Stimulated activated naive CD4-positive, alpha-beta T cell (primary cell): ENCODE measurements at places on chromosomes 5 and 9.

GRCh38 chr5:75640826-75641225, 29.6 kb downstream of the ANKDD1B start:
- DNase-seq = no peak

GRCh38 chr5:17411436-17412402, 86.3 kb upstream of the TAF11L2 start:
- no peak for DNase-seq

DNA sequence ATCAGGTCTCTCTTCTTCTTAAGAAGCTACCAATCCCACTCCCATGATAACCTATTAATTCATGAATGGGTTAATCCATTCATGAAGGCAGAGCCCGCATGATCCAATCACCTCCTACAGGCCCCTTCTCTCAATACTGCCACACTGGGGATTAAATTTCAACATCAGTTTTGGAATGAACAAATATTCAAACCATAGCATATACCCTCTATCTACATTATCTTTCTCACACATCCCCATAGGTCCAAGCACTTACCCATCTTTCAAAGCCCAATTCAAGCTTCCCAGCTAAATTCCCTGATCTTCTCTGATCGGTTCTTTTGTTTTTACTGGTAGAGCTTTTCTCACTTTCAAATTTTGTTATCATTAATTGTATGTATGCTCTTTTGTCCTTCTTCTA, 10.5 kb upstream of the SHOC1 start:
- no peak for DNase-seq

- no peak for DNase-seq
Measured at GRCh38 chr9:123772374-123772773, 157.6 kb downstream of the DENND1A start.

DNA sequence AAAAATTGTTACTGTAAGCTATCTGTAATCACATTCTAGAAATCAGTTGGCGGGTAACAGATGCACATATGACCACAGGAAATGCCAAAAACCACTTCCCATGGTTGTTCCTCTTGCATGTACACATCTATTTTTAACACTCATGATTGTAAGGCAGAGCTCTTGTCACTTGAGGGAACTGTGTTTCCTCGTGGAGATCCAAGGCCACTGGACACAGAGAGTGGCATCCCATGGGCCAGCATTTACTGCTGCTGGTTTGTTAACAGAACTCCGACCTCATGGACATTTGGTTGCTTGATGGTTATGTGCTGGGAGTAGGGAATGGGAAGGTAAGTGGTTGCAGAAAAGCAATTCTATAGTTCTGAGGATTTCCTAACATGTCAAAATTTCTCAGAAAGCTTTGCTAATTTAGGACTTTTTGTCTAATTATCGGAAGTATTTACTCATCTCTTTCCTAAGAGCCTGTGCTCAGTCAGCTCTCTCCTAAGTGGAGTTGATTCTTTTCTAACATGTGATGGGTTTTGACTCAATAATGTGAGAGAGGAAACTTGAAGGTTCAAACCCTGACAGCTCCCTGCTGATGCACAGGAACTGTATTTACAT, 202.0 kb upstream of the NR3C1 start:
- DNase-seq = no peak

- DNase-seq = no peak
Measured at GRCh38 chr5:124871303-124871702, 124.9 kb upstream of the ZNF608 start.

DNA sequence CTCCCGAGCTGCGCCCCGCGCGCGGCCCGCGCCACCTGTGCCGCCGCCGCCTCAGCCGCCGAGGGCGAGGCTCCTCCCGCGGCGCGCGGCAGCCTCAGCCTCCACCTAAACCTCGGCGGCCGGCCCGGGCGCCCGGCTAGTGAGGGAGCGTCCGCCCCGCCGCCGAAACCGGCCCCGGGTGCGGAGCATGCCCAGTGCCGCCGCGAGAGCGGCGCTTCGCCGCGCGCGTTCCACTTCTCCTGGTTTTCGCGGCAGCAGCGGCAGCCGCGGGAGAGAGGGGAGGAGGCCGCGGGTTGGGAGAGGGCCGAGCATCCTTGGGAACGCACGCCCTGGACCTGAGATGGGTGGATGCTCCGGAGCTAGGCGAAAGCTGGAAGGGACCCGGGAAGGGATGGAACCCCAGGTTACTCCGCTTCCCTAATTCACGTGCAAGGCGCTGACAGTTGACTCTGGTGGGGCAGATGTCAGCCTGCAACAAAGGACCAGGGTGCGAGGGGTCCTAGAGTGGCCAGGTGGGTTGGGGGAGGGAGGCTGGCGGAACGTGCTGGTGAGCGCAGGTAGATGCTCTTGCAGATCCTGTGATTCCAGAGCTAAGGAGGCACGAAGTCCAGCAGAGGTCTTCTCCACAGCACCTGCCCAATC, at the start of gene CTNND2:
Gene CTNND2, minus strand, starts transcription at position 182 of the 642 bp plus-strand sequence. CDS start 593 bp downstream, outside the sequence.
- no peak for DNase-seq

DNA sequence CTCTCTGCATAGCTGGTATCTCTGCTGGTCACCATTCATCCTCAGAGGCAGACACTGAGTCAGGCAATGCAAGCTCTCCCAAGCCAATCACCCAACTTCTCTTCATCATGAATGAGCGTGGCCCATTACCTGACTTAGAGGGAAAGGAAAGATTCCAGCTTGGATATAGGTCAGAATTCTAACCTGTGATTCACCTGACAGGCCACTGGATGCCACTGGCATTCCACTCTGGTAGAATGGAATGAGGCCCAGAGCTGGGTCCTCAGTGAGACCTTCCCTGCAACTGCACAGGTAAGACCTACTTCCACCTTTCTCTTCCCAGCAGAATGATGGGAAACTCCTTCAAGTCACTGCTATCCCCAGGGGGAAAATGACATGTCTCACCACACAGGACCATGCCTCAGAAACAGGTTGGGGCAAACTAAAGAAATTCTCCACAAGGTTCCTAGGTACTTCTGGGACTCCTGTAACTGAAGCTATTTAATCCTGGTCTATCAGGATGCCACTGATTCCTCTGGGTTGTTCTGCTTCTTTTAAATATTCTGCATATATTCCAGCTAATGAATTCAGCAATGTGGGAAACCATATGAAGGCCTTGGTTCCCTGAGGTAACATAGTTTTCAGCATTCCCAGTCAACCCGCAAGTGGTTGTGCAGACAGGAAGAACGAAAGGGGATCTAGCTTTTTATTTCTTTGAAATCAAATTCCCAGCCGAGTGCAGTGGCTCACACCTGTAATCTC, 62.0 kb downstream of the SUSD1 start:
- DNase-seq = peak; percentile 24

GRCh38 chr5:178786859-178787499, 56.5 kb upstream of the ZNF354A start:
- DNase-seq = no peak

DNA sequence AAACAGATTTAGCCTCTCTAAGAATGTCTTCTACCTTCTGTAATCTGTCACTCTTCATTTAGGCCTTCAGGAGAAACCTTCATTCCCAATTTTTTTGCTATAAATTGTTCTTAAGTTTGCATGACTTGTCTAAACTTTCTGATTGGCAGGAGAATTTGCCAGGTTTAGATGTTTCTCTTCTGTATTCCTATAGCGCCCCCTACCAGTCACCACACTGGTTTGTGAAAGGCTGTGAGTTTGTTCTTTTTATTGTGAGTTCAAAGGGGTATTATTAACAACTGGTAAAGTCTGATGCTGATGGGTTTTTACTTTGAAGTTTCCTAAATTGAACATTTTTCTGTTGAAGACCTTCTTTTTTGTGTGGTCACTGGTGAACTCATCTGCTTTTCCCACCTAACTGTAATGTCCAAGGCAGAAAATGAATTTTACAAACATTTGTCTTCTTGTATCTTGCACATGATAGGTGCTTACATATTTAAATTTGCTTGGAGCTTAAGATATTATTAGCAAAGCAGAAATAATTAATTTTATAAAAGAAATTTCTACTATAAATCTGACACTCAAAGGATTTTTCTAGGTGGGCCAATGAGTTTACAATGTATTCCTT, 18.4 kb upstream of the F2RL2 start:
- peak; percentile 1 for DNase-seq

DNA sequence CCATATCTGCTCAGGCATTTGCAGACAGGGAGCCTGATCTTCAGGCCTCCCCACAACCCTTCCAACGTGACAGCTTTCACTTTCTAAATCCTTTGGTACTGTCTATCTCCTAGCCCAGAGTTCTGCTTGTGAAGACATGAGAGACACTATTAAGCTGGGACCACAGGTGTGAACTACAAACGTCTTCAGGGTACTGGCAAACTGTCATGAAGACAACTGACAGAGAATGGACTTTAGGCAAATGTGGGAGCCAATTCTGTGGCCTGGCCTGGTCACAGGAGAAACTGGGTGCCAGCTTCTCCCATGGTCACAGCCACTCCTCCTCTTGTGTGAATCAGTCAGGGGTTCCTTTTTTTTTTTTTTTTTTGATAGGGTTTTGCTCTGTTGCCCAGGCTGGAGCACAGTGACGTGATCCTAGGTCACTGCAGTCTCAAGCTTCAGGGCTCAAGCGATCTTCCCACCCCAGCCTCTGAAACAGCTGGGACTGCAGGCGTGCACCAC, 10.4 kb downstream of the TRIM14 start:
- DNase-seq = peak; percentile 52

DNA sequence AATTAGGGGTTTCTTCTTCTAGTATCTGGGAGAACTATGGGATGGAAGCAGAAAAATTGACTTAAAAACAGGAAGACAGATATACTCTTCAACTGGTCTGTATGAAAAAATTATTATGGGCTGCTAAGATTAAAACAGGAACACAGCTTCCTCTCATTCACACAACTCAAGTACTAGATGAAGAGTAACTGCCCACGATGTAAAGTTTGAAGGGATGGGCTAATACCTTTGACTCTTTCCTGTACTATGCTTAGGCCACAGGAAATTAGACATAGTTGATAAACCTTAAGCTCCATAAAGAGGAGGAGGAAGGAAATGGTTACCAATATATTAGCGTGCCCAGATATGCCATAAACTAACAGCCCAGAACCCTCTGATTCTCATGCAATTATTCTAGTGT, 88.6 kb downstream of the ANKRD31 start:
- no peak for DNase-seq

- no peak for DNase-seq
Measured at GRCh38 chr9:136541179-136541578, 4.7 kb downstream of the NOTCH1 start.

DNA sequence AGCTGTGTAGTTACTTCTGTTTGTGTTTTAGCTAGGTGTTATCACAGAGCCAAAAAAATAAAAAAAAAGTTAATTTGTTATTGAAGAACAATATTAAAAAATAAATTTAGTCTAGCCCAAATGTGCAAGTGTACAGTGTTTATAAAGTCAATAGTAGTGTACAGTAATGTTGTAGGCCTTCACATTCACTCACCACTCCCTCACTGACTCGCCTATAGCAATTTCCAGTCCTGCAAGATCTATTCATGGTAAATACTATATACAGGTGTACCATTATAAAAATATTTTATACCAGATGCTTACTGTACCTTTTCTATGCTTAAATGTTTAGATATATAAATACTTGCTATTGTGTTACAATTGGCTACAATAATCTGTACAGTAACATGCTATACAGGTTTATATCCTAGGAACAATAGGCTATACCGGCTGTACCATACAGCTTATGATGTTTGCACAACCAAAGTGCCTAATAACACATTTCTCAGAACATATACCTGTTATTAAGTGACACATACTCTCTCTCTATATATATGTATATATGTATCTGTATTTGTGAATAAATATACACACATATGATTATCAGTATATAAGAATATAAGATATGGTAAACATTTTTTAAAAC, 341.4 kb upstream of the EDIL3 start:
- DNase-seq = no peak

DNA sequence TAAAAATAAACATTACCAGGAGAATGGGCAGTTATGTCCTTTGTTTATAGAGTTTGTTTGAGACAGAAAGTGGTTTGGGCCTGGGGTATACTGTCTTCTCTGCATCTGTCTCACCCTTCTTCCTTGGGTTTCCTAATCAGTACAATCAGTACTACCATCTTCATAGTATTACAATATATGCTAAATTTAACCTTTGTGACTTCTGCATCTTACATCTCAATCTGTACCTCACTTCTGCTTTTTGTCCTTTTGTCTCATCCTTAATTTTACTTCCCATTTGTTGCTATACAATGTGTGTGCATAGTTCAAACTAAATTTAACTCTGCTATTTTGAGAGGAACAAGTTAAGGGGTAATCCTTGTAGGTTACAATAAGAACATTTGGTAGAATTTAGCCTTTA, 19.6 kb downstream of the FBXO38 start:
- DNase-seq = no peak

DNA sequence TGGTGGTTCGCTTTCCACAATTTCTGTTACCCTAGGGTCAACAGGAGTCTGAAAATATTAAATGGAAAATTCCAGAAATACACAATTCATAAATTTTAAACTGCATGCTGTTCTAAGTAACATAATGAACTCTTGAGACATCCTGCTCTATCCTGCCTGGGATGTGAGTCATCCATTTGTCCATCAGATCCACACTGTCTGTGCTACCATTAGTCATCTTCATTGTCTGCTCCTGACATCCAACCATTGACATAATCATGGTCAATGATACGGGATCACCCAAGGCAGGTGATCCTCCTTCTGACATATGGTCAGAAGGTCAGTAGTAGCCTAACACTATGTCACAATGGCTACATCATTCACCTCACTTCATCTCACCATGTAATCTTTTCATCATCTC, 276.7 kb upstream of the KIF2A start:
- no peak for DNase-seq

DNA sequence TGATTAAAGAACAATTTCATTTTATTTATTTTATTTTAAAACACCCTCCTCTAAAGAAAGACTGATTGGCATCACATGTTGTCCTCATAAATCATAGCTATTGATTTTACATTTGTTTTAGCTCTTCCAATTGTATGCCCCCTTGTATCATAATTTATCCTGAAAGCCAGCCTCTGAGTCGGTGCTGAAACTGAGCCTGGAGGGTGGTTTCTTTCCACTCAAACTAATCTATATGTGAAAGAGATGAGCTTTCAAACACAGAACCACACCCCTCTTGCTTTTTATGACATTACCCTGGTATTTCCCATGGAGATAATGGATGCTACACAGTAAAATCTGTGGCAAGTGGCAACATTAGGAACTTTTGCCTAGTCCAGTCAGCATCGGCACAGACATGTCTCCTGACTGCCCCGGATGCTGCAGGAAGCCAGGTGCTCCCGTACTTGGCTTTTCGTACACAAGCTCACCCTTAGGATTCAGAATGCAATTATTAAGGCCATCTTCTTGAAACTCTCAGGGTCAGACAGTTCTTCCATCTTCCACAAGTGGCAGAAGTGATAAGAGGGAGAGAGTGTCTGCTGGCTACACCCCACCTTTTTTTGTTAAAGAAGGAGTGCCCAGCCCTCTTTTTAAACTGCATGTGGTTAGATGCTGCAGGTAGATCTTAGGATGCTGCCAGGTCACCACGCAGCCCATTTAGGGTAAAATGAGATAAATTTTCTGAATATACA, 91.1 kb downstream of the SNCAIP start:
- no peak for DNase-seq

- no peak for DNase-seq
Measured at GRCh38 chr9:87263291-87263690, 234.4 kb upstream of the DAPK1 start.

GRCh38 chr9:87766697-87767096, 40.8 kb downstream of the CTSL start:
- DNase-seq = no peak

GRCh38 chr5:176979669-176980068, 26.9 kb downstream of the UIMC1 start:
- DNase-seq = no peak
